ENCODE measurements at places on chromosomes 7 and 10.

DNA sequence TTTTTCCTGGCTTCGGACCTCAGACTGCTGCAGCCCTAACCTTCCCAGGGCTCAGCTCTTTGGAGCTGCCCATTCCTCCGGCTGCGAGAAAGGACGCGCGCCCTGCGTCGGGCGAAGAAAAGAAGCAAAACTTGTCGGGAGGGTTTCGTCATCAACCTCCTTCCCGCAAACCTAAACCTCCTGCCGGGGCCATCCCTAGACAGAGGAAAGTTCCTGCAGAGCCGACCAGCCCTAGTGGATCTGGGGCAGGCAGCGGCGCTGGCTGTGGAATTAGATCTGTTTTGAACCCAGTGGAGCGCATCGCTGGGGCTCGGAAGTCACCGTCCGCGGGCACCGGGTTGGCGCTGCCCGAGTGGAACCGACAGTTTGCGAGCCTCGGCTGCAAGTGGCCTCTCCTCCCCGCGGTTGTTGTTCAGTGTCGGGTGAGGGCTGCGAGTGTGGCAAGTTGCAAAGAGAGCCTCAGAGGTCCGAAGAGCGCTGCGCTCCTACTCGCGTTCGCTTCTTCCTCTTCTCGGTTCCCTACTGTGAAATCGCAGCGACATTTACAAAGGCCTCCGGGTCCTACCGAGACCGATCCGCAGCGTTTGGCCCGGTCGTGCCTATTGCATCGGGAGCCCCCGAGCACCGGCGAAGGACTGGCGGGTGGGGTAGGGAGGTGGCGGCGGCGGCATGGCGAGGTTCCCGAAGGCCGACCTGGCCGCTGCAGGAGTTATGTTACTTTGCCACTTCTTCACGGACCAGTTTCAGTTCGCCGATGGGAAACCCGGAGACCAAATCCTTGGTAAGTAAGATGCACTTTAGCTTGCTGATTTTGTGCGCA, at the start of gene PLXDC2:
PLXDC2 (plus strand) TSS at position 22 of the 820 bp plus-strand sequence.
- peak within 1 kb of the TSS; percentile 82 for H3K4me3 ChIP-seq
- no peaks in the 10 kb centered on the region for H3K27me3 ChIP-seq
- H3K27ac ChIP-seq = peak within 1 kb of the TSS; percentile 90
- no peaks in the 10 kb centered on the region for H3K36me3 ChIP-seq
- peaks cover 11% of the 10 kb centered on the region for H3K4me1 ChIP-seq

- DNase-seq = no peak
- H3K27ac ChIP-seq = no peak overlapping the region
- no peaks in the 10 kb centered on the region for H3K27me3 ChIP-seq
- H3K4me1 ChIP-seq = no peaks in the 10 kb centered on the region
Measured at GRCh38 chr7:14666304-14666703, 236.2 kb downstream of the DGKB start.

- H3K27ac ChIP-seq = no peak overlapping the region
- no peaks in the 10 kb centered on the region for H3K27me3 ChIP-seq
- H3K4me3 ChIP-seq = no peak overlapping the region
- H3K4me1 ChIP-seq = no peaks in the 10 kb centered on the region
- DNase-seq = no peak
Measured at GRCh38 chr10:12684784-12685183, 316.7 kb downstream of the CCDC3 start.

GRCh38 chr7:133023370-133024071, 58.4 kb downstream of the CHCHD3 start:
- H3K27ac ChIP-seq = no peak overlapping the region
- H3K27me3 ChIP-seq = no peaks in the 10 kb centered on the region
- no peaks in the 10 kb centered on the region for H3K36me3 ChIP-seq
- H3K4me1 ChIP-seq = peaks cover 10% of the 10 kb centered on the region

DNA sequence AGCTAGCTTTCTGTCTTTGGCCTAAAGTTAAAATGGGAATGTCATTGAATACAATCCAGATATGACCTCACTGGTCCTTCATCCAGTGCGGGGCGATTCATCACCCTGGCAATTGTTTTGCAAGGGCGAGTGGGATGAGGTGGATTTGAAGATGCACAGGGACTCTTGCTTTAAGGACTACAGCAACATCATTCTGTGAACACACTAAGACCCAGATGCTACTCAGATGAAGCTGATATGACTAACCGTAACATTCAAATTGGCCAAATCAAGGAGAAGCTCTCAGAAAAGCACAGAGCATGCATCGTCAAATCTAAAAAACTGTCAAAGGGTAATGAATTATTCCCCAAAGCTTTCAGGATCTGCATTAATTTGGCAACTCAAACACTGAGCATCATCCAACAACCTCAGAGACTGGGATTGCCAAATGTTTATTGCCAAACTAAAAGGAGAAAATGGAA, 12.8 kb downstream of the CPA1 start:
- H3K27me3 ChIP-seq = no peaks in the 10 kb centered on the region
- H3K27ac ChIP-seq = peak overlapping the region; percentile 39
- no peaks in the 10 kb centered on the region for H3K36me3 ChIP-seq
- DNase-seq = no peak
- peaks cover under 1% of the 10 kb centered on the region for H3K4me1 ChIP-seq

DNA sequence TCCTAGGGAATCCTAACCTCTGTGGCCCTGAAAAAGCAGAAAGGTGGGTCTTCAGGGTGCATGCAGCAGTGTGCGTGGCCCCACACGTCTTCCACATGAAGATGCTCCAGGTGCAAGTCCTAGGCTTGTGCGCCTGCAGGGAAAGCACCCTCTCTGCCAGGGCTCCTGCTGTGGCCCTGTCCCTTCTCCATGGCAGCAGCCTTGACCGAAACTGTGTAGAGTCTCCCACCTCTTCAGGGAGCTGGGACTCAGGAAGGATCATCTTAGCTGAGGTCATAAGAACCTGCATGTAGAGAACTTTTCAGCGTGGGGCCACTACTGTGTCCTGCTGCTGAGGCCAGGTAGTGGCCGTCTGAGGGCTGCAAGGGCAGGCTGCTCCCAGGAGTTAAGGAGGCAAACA, 6.3 kb upstream of the CSGALNACT2 start:
- no peak for DNase-seq
- peaks cover 17% of the 10 kb centered on the region for H3K4me1 ChIP-seq
- H3K36me3 ChIP-seq = no peaks in the 10 kb centered on the region
- H3K27me3 ChIP-seq = no peaks in the 10 kb centered on the region
- no peak overlapping the region for H3K27ac ChIP-seq

- H3K27me3 ChIP-seq = no peaks in the 10 kb centered on the region
- no peak overlapping the region for H3K27ac ChIP-seq
- H3K36me3 ChIP-seq = no peaks in the 10 kb centered on the region
- DNase-seq = no peak
- no peaks in the 10 kb centered on the region for H3K4me1 ChIP-seq
Measured at GRCh38 chr7:117489911-117490310, 10.1 kb downstream of the CFTR start.

DNA sequence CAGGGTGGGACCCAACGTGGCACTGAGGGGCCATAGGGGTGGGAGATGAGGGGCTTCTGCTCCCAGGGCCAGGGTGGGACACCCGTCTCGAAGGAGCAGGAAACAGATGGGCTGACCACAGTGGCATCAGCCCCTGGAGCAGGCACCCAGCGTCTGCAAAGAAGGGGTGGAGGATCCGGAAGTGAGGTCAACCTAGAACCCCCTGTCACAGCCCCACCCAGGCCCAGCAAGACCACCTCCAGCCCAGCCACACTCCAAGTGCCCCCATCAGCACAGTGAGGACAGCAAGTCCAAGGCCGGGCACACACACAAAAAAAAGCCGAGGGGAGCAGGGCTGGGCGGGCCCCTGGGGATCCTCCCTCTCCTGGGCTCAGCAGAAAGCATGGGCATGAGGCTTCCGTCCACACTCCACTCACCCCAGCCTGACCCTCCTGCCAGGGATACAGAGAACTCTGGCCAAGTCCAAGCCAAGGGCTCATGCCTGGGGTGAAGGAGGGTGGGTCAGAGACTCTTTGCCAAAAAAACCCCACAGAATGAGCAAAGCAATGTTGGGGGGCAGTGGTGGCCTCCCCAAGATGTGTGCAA, 111.0 kb downstream of the FOXL3 start:
- no peaks in the 10 kb centered on the region for H3K36me3 ChIP-seq
- H3K4me3 ChIP-seq = no peak overlapping the region
- no peaks in the 10 kb centered on the region for H3K4me1 ChIP-seq
- no peak overlapping the region for H3K27ac ChIP-seq
- H3K27me3 ChIP-seq = peaks cover 7% of the 10 kb centered on the region
- peak; percentile 19 for DNase-seq
